ENCODE measurements at places on chromosomes 3 and 15. TPM values are rescaled to one million over a fixed set of nuclear protein-coding genes. Genes with fewer than 3 reads are reported as not detected.

Gene SLC28A1
- 0.39 TPM for polyA plus RNA-seq

Gene MUSTN1
- 169 TPM for polyA plus RNA-seq

Gene SCN11A
- 2.5 TPM for polyA plus RNA-seq

GRCh38 chr3:171682743-171683142 is 127.5 kb downstream of the PLD1 start:
- no peak for DNase-seq

DNA sequence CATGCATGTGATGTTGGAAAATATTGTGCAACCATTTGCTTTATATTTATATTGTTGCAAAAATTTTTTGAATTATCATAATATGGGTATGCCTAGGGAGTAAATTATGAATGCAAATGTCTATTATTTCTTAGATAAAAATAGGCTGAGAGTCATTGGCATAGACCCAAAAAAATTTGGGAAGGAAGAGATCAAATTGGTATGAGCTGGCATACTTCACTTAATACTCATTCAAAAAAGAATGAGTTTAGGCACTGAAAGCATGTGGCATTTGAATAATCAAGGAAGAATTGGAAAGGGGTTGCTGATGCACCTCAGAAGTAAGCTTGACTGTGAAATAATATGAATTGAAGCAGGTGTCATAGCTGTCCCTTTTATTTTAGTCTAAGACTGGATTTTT is 764.0 kb upstream of the DPPA4 start:
- DNase-seq: no peak

GRCh38 chr3:122167630-122168029 is 15.8 kb upstream of the CASR start:
- no peak for DNase-seq

DNA sequence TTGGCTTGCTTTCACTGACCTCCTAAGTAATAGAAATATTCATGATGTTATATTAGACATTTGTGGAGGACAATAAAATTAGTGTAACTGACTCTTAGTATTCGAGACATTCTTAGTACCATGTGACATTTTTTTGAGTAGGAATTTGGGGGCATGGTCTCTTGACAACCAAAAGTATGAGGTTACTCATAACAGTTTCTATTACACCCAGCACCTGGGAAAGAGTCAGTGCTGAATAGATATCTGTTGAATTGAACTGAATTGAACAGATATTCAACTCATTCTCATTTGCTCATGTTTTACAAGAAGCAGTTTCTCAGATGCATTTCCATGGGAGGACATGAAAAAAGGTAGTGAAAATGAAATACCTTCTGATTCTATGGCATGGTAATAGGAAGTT is 84.4 kb downstream of the CMSS1 start:
- DNase-seq: no peak

GRCh38 chr3:192212979-192213378 is 514.4 kb downstream of the FGF12 start:
- no peak for DNase-seq

Data from forelimb muscle (tissue), 1 donor.